Osteocyte (in vitro differentiated cells): ENCODE measurements at places on chromosomes 5 and 9. TPM values are rescaled to one million over a fixed set of nuclear protein-coding genes. Genes with fewer than 3 reads are reported as not detected.
A peak's percentile ranks its signal among the peaks of the same experiment; 100 is the strongest.

DNA sequence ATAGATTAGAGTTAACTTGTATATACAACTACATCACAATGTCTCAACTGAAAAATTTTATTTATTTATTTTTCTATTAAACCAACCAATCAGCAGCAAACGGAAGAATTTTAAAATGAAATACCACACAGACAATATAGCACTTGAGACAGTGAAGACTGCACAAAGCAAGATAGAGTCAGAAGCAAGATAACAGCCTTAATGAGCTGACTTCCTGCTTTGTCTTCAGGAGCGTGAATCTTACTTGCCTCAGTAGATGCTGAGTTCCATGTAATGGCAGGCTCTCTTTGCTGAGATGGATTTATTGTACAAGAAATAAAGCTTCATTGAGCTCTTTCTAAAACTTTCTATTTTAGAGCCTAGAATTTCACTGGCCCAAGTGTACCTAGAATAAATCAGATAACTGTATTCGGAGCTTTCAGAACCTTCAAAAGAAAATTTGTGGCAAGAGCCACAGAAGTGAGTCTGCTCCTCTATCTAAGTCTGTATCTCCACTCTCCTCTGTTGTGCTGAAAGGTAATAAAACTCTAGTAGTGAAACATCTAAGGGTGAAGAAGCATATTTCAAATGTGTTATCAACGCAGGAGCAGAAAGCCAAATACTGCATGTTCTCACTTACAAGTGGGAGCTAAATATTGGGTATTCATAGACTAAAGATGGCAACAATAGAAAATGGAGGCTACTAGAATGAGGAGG, 83.3 kb upstream of the ANKRD55 start:
- DNase-seq = no peak
- no peaks in the 10 kb centered on the region for H3K27me3 ChIP-seq
- no peaks in the 10 kb centered on the region for H3K36me3 ChIP-seq

- H3K4me1 ChIP-seq = no peaks in the 10 kb centered on the region
- no peak overlapping the region for H3K4me3 ChIP-seq
- no peak for DNase-seq
- H3K36me3 ChIP-seq = no peaks in the 10 kb centered on the region
These were observed 236.4 kb downstream of the LRRC70 start for GRCh38 chr5:62814991-62815390.

Gene LHX2
- total RNA-seq = not detected in 2 replicates

Gene DOCK8
- total RNA-seq = not detected in 2 replicates

Gene TSPAN17
- 41.8 and 45.5 TPM in 2 replicates for total RNA-seq

- peaks cover 61% of the 10 kb centered on the region for H3K36me3 ChIP-seq
- no peaks in the 10 kb centered on the region for H3K27me3 ChIP-seq
- no peak for DNase-seq
- H3K27ac ChIP-seq = no peak overlapping the region
These were observed 34.1 kb upstream of the C5orf47 start for GRCh38 chr5:173954671-173955521.

Gene DEPDC1B
- 1.7 and 1.9 TPM in 2 replicates for total RNA-seq

DNA sequence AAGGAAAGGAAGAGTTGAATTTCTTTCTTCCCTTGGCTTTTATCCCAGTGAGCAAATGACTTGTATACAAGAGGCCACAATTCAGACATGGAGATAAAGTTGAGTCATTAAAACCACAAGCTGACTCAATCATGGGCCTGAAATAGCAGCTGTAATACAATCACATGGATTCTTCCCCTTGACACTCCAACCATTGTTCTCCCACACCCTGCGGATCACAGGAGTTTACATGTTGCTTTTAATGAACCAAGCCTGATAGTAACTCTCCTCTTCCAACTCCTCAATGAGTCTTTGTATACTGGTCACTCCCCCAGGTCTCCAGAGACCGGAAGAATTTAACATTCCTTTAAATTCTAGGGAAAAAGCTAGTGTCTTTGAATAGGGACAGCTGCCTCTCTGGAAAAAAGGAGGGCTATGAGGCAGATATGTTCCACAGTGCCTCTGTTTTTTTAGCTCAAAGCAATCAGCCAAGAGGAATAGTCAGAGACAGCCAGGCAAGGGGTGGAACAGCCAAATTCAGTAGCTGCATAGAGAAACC, 32.4 kb downstream of the PCDHGC5 start:
- H3K36me3 ChIP-seq = peaks cover 12% of the 10 kb centered on the region
- peak overlapping the region; percentile 97 for H3K27ac ChIP-seq
- DNase-seq = no peak
- H3K4me1 ChIP-seq = peaks cover 96% of the 10 kb centered on the region

Gene PLPPR1
- total RNA-seq = not detected in 2 replicates

DNA sequence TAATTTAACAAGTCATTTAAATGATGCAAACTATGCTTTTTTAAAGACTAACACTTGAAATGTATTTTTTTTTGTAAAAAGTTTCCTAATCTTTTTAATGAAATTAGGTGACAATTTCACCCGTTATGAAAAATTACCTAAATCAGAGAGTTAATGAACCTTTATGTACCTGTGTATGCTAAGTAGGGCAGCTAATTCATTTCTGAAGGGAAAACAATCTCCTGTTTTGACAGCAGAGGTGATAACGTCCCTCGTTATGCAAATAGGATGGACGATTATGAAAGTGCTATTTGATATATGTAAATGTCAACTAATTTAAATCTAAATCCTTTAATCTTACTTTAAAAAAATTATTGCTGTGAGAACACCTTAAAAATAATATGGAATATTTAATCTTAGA, 58.8 kb downstream of the MEF2C start:
- H3K27ac ChIP-seq = no peak overlapping the region
- no peaks in the 10 kb centered on the region for H3K36me3 ChIP-seq
- H3K27me3 ChIP-seq = no peaks in the 10 kb centered on the region
- H3K4me1 ChIP-seq = peaks cover 36% of the 10 kb centered on the region
- H3K4me3 ChIP-seq = no peak overlapping the region
- no peak for DNase-seq

Gene CCNH
- total RNA-seq = 31.1 and 32.6 TPM in 2 replicates

- no peak overlapping the region for H3K27ac ChIP-seq
- H3K27me3 ChIP-seq = no peaks in the 10 kb centered on the region
- H3K4me3 ChIP-seq = no peak overlapping the region
- H3K4me1 ChIP-seq = no peaks in the 10 kb centered on the region
- no peak for DNase-seq
- H3K36me3 ChIP-seq = no peaks in the 10 kb centered on the region
These were observed 412.1 kb downstream of the CYLC2 start for GRCh38 chr9:103407260-103407659.

DNA sequence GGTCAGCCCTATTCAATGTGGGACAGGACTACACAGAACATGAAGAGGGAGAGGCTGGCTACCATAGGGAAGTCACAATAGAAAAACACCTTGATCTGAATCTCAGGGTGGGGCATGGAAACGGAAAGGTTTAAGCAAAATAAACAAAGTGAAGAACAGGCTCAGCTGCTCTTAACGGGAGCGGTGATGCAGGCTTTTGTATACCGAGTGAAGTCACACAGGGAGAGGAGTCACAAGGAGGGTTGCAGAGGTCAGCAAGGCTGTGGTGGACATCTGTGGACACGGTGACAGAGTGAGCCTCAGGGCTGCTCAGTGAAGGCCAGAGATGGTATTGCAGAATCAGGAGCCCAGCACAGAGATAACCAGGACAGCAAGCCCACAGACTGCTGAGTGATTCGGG, 30.6 kb upstream of the SEMA4D start:
- H3K4me3 ChIP-seq = no peak overlapping the region
- no peaks in the 10 kb centered on the region for H3K4me1 ChIP-seq
- H3K27ac ChIP-seq = no peak overlapping the region
- no peaks in the 10 kb centered on the region for H3K36me3 ChIP-seq
- DNase-seq = no peak

DNA sequence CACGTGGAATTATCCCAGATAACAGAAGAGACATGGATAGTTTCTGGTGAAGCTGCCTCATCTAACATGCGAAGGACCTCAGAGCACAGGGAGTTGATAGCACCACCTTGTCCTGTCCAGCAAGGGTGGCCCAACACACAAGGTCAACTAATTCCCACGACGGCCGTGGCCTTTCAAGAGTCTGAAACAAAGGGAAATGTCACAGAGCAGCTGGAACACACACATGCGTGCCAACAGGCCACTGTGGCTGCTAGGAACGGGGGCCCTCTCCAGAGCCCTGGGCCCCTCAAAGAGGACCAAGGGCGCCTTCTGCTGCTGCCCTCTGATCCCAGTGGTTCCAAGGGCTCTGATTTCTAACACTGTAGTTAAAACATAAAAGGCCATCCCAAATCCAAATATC, 50.7 kb downstream of the SECISBP2 start:
- no peak for DNase-seq
- H3K27ac ChIP-seq = no peak overlapping the region

DNA sequence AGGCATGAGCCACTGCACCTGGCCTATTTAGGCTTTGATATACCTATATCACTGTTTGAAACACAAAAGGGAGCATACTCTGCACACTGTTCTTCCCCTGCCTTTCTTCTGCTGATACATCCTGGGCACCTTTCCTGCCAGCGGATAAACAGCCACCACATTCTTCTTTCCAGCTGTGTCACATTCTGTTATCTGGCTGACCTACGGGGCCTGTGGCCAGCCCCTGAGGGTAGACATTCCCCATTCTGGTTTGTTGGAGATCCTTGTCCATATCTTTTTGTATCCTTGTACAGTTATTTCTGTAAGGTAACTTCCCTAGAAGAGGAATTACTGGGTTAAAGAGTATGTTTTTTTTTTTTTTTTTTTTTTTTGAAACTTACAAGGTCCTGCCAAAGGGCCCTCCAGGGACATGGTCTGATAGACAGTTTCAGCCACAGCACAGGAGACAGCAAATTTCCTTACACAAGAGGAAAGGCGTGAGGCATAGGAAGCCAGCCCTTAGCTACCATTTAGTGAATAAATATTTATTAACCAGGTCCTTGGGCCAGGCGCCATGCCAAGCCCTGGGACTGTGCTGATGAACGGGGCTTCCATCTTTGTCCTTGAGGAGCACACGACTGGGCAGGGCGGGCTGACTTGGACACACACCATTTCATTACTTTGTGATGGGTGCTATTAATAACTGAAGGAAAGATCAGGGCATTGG, 57.8 kb downstream of the ERGIC1 start:
- H3K27me3 ChIP-seq = no peaks in the 10 kb centered on the region
- H3K27ac ChIP-seq = peak overlapping the region; percentile 87
- H3K36me3 ChIP-seq = peaks cover 32% of the 10 kb centered on the region
- peaks cover 40% of the 10 kb centered on the region for H3K4me1 ChIP-seq
- H3K4me3 ChIP-seq = no peak overlapping the region
